Germinal center (tissue), 1 donor: ENCODE measurements at places on chromosomes 4 and X.

GRCh38 chr4:6500481-6501140, 28.2 kb upstream of the PPP2R2C start:
- no peak for DNase-seq

- DNase-seq = no peak
These were observed 360.9 kb downstream of the PPP3CA start for GRCh38 chr4:100986360-100986868.

DNA sequence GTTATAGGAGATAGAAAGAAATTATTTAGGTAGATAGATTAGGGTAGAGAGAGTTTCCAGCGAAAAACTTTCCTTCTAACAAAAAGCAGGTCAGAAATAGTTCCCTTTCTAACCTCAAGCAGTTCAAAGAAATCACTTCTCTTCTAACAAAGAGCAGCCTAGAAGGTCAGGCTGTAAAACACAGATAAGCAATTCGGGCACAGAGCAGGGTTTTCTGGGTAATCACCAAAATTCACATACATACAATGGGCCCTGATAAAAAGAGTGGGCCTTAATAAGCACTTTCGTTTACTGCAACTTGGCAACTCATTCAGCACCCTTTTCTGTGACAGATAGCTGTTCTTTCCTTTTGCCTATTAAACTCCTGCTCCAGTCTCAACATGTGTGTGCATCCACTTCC, 13.4 kb upstream of the NAF1 start:
- DNase-seq = no peak

DNA sequence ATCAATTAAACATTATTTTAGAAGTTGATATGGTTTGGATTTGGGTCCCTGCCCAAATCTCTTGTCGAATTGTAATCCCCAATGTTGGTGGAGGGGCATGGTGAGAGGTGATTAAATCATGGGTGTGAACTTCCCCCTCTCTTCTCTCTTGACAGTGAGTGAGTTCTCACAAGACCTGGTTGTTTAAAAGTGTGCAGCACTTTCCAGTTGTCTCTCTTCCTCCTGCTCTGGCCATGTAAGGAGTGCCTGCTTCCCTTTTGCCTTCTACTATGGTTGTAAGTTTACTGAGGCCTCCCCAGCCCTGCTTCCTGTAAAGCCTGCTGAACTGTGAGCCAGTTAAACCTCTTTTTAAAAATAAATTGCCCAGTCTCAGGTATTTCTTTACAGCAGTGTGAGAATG, 141.4 kb downstream of the GALNTL6 start:
- no peak for DNase-seq

- no peak for DNase-seq
These were observed 91.2 kb upstream of the C1QTNF7 start for GRCh38 chr4:15336410-15337167.

- no peak for DNase-seq
These were observed 189.6 kb upstream of the LNX1 start for GRCh38 chr4:53780736-53781400.

- DNase-seq = no peak
These were observed 63.4 kb downstream of the CLDN34 start for GRCh38 chrX:10030570-10030969.

DNA sequence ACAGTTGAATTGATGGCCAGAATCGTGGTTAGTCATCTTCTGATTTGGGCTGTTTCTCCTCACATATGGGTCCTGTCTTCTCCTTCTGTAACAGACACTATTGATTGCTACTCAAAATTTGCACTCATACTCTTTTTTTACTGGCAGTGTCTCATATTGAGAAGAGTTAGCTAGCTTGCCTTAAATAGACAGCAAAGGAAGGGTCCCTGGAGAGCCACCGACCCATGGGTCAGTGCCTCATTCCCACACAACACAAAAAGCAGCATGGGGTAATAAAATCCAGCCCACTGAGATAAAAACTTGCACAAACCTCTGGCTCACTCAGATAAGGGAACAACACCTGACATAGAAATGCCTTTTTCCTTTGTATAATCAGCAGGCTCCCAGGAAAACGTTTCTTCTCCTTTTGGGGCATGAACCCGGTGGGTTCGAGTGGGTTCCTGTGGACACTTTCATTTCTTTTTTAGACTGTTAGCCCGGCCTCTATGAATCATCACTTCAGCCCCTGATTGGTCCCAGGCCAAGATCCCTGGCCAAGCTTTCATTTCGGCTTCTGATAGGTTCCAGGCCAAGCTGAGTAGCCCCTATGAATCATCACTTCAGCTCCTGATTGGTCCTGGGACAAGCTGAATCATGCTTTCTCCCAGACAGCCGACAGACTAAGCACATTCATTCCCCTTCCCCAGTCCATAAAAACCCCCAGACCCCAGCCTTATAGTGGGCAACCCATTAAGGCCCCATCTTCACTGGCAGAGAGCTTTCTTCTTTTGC, 408.1 kb downstream of the DCAF12L2 start:
- DNase-seq = no peak

- DNase-seq = no peak
These were observed 258.4 kb downstream of the PPARGC1A start for GRCh38 chr4:23631255-23631950.

DNA sequence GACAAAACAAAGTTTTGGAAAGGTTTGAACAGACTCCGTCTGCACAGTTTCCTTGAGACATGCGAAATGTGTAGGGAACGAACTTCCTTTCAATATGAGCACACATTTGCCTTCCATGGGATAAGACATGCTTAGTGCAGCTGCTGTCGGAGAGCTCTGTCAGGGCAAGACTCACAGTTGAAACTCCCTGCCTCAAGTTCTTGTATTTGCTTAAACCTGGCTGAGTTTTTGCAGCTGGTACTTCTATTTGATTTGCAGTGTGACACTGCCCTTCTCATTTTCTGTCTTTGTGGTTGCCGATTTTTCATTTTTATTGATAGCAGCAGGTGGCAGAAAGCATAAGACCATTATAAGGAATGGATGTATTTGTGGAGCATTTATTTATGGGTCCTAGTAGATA, 18.2 kb upstream of the RHOH start:
- DNase-seq = no peak

DNA sequence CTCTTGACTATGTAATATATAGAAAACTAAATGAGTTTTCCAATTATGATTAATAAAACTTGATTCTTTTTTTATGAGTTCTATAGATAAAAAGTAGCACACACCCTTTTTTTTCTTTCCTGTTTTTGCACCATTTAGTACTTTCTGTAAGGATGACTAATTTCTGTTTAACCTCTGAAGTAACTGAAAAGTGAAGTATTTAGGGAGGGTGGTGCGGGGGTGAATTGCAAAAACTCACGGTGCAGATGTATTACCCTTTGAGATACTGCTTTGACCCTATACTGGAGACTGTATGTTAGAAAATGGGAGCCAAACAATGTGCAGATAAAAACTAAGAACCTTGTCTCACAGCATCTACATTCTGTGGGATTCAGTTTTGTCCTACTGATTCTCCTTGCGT, 471.6 kb downstream of the DTHD1 start:
- DNase-seq = no peak

GRCh38 chrX:43269201-43269600, 386.9 kb upstream of the MAOA start:
- no peak for DNase-seq

- DNase-seq = no peak
These were observed 60.4 kb downstream of the ZFYVE28 start for GRCh38 chr4:2357821-2358745.

- no peak for DNase-seq
These were observed 110.6 kb downstream of the MGST2 start for GRCh38 chr4:139776235-139776634.

DNA sequence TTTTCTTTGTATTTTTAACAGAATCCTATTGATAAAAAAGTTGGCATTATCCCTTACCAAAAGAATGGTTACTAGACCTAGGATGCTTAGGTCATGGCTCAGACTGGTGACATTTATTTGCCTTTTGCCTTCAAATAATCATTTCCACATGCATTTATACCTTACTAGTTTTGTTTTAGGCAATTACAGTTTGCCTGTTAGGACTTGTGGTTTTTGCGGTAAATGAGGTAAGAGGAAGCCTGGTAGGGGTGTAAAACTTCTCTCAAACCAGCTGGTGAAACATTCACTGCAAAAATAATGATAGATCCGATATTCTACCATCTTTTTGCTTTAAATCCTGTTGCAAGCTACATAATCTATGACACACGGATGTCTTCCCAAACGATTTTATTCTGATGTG, 12.1 kb downstream of the LAMP2 start:
- DNase-seq = peak; percentile 7

DNA sequence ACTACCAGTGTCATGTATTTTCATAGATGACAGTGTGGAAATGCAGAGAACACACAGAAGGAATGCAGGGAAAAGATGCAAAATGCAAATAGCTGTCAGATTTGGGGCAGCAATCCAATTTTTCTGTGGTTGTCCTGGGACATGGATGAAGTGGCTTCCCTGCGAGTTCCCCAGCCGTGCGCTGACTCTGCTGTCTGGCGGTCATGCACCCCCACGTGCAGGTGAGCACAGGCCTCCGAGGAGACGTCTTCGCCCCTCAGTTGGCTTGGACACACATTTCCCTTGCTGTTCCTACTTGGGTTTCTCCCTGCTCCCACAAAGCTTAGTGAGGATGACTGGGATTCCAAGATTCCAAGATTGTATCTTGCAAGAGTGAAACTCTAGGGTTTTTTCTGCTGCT, 24.4 kb downstream of the BLOC1S4 start:
- DNase-seq = no peak

GRCh38 chrX:84469226-84469625, 33.0 kb downstream of the HDX start:
- DNase-seq = no peak

DNA sequence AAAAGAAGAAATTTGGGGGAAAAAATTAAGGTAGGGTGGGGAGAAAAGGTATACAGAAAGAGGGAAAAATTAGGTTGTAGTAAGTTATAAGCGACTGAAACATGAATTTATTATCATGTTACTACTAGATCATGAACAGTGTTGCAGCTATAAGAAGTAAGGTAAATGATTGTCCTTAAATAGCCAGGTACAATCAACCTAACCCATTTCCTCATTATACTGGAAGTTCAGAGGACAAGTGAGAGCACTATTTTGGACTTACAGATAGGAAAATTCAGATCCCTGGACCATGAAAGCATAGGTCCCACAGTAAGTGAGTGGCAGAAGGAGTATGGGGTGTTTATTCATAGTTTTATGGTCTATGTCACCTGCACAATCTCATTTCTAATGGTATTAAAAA, 23.5 kb downstream of the PIR start:
- DNase-seq = no peak

GRCh38 chr4:7339751-7340552, 94.8 kb downstream of the PSAPL1 start:
- DNase-seq = no peak

- DNase-seq = no peak
These were observed 128.6 kb upstream of the NPY2R start for GRCh38 chr4:155079871-155080270.

DNA sequence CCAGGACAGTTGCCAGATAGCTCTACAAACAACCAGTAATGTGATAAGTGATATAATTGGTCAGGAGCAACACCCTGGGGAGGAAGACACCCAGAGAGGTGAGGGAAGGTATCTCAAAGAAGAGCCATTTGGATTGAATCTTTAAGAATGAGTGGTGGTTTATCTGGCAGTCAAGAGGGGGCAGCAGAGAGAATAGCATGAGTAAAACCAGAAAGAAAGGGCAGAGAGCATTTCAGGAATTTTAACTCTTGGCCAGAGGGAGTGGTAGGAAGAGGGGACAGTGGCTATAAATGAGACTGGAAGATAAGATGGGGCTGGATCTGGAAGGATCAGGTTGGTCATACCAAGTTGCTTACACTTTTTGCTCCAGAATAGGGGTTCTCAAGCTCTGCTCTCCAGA, 5.9 kb upstream of the SEPTIN6 start:
- no peak for DNase-seq

GRCh38 chrX:421646-422391, 35.1 kb upstream of the PPP2R3B start:
- DNase-seq = no peak

DNA sequence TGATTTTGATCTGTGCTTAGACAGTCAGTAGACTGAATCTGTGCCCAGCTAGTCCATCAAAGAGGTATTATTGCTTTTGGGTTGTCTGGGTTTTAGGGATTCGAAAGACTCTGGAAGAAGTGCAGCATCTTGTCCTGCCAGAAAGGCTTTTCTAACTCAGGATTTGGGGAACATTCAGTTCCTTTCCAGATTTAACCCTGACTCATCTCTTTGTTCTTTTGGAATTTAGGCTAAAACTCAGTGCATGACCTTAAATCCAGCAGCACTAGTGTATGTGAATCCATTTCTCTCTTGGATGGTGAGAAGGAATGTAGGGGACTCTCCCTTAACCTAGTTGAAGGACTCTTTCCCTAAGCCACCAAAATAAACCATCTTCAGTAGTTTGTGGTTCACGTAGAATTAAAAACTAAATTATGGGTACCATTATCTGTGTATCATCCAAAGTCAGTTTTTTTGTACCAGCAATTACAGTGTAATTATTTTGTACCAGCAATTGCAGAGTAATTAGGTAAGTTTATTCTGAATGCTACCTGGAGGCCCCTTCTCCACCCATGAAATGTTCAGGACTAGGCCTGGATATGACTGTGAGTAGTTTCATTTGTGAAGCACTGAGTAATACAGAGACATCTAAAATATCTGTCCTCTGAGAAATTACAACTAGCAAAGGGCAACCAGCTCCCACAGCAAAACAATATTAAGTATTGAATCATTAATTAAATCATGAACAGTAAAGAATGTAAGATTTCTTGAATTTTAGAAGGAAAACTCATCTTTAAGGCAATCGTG, 384.0 kb downstream of the TMA16 start:
- no peak for DNase-seq

DNA sequence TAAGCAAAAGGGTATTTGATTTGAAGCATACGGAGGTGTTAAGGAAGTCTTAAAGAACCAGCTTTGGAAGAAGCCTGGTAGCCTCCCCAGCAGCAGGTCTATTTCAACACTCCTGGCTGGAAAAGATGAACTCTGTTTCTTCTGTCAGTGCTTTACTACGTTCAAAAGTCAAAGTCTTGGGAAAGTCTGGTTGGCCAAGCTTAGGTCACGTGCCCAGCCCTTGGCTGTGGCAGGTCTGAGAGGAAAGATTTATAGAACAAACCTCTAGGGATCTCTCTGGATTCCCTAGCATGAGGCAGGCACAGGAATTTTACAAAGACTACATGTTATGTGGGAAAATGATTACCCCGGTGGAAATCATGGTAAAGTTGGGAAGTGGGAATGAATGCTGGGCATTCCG, 8.6 kb upstream of the ARHGAP10 start:
- no peak for DNase-seq

DNA sequence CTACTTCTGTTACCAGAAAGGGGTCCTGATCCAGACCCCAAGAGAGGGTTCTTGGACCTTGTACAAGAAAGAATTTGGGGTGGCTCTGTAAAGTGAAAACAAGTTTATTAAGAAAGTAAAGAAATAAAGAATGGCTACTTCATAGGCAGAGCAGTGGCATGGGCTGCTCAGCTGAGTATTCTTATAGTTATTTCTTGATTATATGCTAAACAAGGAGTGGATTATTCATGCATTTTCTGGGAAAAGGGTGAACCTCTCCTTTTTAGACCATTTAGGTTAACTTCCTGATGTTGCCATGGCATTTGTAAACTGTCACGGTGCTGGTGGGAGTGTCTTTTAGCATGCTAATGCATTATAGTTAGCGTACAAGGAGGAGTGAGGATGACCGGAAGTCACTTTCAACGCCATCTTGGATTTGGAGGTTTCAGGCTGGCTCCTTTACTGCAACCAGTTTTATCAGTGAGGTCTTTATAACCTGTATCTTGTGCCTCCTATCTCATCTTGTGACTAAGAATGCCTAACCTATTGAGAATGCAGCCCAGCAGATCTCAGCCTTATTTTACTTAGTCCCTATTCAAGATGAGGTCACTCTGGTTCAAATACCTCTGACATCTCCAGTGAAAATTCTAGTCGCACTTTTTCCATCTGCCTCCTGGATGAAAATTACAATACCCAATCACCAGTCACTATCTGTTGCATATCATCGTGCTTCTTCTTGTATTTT, 15.5 kb upstream of the TDO2 start:
- no peak for DNase-seq
